Adipocyte (in vitro differentiated cells): ENCODE measurements at places on chromosomes 3 and 15.

DNA sequence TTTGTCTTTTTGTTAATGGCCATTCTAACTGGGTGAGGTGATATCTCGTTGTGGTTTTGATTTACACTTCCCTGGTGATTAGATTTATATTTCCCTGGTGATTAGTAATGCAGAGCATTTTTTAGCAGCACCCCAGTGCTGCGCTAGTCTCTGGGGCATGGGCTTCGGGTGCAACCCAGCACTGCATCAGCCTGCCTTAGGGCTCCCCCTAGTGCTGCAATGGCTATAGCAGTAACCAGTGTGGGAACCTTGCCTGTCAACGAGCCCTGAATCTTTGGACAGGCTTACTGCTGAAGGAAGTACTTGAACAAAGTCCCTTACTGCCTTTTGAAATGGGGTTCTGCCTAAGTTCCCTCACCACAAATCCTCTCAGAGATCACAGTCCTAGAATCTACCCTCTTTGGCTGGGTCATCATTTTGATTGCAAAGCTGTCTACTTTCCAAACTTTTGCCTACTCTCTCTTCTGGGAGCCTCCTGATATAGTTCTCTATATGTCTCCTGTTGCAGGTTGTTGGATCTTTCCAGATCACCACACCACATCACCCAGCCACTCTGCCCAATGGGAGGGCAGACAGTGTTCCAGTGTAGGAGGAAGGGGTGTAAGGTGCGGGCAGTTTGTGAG is 79.2 kb upstream of the CCNL1 start:
- DNase-seq, result peak; percentile 50

GRCh38 chr3:139020036-139020867 is 474 bp downstream of the PRR23B start:
- no peak for DNase-seq

GRCh38 chr3:132286035-132286434 is 31.2 kb upstream of the ACP3 start:
- no peak for DNase-seq

DNA sequence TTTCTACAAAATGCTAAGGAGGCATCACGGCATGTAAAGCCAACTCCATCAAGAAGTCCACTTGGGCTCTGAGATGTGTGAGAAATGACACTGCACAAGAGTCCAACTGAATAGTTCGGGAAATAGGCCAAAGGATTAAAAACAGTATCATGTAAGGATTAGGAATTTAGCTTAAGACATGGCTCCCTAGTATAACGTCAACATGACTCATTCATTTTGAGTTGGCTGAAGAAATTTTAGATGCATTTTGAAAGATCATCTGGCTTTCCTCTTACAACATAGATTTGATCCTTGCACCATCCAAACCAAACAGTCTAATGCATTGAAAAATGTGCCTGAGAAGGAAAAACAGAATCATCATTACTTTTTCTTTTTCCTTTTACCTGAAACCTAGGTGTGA is 109.3 kb upstream of the MME start:
- peak; percentile 95 for DNase-seq

DNA sequence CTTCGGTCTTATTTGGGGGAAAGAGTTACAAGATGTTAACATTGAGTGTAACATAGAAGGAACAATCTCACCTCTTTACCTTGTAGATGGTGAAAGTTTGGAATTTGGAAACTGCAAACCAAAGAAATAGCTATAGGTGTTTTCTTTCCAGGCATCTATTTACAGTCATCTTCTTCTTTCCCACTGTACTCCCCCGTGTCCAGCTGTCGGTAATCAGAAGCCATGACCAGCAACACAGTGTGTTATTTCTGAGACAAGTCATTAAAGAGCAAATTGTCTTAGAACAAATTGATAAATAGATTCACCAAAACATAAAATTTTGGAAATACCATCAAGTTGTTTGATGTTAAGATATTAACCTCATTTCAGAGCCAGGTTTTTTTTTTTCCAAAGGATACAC is 590.5 kb upstream of the NAALADL2 start:
- no peak for DNase-seq

DNA sequence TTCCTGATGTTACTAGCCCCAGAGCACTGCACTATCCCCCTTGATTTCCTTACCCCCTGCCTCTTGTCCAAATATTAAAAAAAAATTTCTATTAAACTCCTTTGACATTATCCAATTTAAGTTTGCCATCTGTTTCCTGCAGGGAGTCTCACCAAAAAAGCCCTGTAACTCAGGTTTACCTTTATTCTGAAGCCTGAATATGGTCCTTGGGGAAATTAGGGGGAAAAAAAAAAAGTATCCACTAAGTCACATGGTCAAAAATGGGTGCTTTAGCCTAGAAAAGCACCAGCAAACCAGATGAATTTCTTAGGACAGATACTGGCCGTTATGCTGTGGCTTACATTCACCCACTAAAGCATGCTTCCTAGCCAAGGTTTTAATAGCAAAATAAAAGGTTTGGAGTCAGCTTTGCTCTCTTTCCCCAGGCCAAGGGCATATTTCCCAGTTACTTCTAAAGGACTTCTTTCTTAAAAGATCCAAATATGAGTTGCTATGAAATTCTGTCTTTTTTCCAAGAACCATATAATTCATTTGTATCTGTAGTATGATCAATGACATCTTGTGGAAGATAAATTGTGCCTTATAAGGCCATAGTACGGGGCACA is 394.9 kb downstream of the LSAMP start:
- no peak for DNase-seq

DNA sequence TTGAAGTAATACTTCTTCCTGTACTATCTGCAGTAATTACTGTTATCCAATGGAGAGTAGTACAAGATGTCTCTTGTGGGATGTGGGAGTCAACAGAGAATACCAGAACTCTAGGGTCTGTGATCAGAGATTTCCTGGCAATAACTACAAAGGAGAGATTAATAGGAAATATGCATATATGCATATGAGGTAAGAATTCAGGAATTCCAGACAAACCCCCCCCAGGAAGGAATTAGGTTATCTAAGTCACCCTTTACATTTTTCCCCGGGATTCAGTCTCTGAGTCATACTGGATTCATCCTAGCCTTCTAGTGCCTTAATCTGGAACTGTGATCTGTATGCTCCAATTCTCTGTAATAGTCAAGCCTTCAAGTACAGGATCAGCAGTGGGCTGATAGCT is 49.4 kb downstream of the GTF2E1 start:
- DNase-seq, result no peak

- no peak for DNase-seq
Measured at GRCh38 chr15:64134345-64134829, 17.1 kb upstream of the SNX22 start.

GRCh38 chr15:89107984-89108383 is 19.7 kb downstream of the ABHD2 start:
- no peak for DNase-seq

DNA sequence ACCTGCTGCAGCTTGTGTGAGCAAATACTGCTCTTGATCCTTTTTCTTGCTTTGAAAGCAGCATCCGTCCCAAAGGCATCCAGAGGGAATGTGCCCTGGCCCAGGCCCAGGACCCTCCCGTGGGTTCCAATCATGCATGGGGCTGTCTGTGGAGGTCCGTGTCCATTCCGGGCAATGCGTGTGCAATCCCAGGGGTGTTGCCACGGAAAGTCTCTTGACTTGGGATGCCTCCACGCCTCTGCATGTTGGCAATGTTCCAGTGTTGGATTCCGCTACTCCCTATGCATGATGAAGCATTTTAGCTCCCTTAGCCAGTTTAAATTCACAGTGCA is 105.7 kb downstream of the SNRPN start:
- DNase-seq, result no peak

DNA sequence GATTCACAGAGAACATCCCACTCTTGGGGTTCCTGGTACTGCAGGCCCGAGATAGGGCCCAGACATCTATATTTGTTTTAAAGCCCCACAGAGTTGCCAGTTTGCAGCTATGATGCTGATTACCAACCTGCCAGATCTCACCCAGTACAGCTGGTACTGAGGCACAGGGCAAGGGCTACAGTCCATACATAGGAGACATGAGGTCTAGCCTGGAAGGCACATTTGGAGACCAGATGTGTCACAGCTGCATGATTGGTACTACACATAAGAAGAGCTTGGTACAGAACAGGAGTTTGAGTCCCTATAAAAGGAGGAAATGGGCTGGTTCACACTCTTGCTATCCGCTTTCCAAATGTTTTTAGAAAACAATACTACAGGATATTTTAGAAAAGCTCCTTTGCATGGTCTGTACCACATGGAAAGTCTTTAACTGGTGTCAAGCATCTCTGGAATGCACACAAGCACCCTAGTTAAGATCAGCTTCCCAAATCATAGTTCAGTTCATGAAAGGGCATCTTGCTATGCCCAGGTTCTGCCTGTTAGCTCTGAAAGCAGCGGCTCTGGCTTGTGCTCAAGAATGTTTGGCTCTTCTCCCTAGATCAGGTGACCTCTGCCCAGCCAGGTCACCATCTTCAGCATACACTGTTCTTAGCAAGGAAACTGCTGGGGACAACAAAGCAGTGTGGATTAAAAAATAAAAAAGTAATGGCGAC is 20.6 kb downstream of the MTMR14 start:
- DNase-seq, result peak; percentile 36

GRCh38 chr3:146019508-146019907 is 141.5 kb downstream of the PLOD2 start:
- no peak for DNase-seq

DNA sequence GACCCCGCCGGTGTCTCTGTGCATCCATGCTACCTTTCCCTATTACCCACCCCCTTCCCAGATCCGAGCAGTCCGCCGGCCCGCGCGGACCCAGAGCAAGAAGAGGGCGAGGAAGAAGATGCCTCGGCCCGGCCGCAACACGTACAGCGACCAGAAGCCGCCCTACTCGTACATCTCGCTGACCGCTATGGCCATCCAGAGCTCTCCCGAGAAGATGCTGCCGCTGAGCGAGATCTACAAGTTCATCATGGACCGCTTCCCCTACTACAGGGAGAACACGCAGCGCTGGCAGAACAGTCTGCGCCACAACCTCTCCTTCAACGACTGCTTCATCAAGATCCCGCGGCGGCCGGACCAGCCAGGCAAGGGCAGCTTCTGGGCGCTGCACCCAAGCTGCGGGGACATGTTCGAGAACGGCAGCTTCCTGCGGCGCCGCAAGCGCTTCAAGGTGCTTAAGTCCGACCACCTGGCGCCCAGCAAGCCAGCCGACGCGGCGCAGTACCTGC is 788 bp downstream of the FOXB1 start:
- DNase-seq, result no peak

GRCh38 chr3:40718681-40719080 is 193.9 kb downstream of the ZNF621 start:
- DNase-seq, result no peak

DNA sequence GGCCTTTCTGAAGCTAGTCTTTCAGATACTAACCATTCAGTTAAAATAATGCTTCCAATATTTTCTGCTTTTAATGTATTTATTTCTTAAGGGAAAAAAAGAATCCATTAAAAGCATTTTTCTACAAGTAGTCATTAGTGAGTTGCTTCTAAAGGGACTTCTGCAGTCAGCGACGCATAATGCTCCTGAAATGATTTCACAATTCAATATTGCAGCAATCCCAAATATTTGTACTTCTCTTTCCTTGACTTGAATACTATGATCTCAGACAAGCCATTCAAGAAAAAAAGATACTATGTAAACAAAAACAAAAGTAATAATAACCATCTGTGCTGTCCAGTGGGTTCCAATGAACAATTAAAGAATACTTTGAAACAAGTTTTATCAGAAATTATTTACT is 681.0 kb downstream of the DIPK2A start:
- DNase-seq, result peak; percentile 96

- DNase-seq, result no peak
Measured at GRCh38 chr15:82848241-82848993, 39.0 kb downstream of the WHAMM start.

GRCh38 chr3:57169872-57170623 is 4.9 kb upstream of the IL17RD start:
- DNase-seq, result peak; percentile 93

- no peak for DNase-seq
Measured at GRCh38 chr15:78222745-78223395, 11.5 kb downstream of the ACSBG1 start.

GRCh38 chr3:115789481-115789880 is 166.2 kb downstream of the GAP43 start:
- DNase-seq, result no peak

DNA sequence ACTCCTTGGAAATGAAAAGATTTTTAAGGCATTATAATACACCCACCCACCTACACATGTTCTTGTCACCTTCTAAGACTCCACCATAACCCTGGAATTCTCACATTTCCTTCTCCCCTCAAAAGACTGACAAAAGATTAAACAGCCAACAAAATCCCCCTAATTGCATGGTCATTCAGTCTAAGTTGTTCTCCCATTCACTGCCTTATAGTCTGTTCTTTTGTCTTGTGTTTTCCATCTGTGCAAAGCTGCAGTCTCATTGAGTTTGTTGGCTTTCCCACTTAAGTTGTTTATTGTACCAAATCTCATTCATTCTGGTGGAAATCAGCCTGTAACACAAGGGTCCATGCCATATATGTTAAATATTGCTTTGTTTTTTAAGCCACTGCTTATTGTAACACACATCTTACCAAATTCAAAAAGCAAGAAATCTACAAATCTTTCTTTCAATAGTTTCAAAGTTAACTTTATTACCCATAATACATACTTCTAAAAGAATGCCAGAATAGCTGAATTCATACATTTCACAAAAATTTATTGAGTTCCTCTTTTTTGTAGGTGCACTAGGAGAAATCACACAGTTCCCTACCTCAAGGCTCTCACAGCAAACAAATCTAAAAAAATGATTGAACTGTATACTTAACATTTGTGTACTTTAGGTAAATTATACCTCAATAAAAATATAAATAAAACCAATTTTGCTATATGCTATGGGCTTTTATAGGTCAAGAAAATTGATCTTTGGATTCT is 2.4 kb upstream of the RCN2 start:
- DNase-seq, result no peak

GRCh38 chr3:131082871-131083863 is 56.5 kb downstream of the NEK11 start:
- peak; percentile 60 for DNase-seq

DNA sequence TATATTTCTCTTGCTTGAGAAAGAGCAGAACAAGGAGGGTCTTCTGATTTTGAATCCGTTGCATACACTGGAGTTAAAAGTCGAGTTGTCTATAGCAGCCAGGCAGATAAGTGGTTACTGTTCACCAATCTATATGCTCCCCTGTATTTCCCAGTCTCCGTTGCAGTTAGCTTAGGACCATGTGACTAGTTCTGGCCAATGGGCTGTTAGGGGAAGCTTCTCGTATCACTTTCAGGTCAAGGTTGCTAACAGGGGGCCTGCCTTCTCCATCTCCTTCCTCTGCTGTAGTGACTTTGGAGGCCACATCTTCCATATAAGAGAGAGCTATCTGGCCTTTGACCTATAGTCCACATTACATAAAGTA is 188.5 kb upstream of the KBTBD8 start:
- DNase-seq, result no peak
